ENCODE measurements at places on chromosomes 5 and 9.

- no peak for DNase-seq
Observed at GRCh38 chr5:103526164-103526915, 36.2 kb downstream of the NUDT12 start.

- peak; percentile 58 for DNase-seq
Observed at GRCh38 chr5:56327809-56328208, 94.7 kb upstream of the ANKRD55 start.

DNA sequence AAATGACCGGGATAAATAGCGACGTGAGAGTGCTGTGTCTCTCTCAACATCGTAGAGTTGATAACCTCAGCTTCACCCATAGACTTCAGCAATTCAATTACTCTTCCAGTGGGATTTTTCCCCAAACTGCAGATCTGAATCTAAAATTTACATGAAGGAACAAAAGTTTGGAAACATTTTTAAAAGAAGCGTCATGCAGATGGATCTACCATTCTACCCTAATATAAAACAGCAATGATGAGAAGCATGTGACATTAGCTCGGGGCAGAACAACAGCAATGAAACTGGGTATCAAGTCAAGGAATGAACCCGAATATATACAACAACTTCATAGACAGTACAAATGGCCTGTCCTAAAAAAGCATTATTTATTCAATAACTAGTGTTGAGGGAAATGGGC is 18.8 kb downstream of the GLT6D1 start:
- DNase-seq = no peak

DNA sequence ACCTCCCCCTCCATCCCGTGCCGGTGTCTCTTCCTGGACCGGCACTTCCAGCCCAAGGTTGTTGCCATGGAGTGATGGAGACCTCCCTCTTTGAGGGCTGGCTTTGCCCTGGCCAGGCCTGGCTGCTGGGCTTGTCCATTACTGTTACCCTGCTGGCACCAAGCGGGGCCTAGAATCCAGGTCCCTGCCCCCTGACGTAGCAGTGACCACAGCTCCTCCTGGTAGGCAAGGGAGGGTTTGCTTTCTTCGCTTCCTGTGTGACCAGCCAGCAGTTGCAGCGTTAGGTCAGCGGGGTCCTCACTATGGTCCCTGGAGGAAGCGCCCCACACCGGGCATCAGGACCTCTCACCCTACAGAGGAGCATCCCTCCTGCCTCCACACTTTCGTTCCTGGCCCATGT is 146.7 kb upstream of the COL5A1 start:
- no peak for DNase-seq

- no peak for DNase-seq
Observed at GRCh38 chr9:113612828-113613227, 149.3 kb downstream of the RGS3 start.

DNA sequence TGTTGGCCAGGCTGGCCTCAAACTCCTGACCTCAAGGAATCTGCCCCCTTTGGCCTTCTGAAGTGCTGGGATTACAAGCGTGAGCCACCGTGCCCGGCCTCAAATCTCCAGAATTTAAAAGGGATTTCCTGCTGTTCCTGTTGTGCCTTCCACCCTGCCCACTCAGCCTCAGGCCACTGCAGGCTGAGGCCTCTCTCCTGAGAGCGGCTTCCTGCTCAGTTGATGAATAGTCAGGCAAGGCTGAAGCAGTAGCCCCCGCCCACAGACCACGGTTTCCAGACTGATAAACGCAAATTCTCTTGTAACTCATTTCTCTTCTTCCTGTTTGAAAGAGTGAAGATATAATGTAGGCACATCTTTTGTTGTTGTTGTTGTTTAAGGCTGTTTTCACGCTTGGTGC is 127.0 kb upstream of the PLCXD3 start:
- no peak for DNase-seq

DNA sequence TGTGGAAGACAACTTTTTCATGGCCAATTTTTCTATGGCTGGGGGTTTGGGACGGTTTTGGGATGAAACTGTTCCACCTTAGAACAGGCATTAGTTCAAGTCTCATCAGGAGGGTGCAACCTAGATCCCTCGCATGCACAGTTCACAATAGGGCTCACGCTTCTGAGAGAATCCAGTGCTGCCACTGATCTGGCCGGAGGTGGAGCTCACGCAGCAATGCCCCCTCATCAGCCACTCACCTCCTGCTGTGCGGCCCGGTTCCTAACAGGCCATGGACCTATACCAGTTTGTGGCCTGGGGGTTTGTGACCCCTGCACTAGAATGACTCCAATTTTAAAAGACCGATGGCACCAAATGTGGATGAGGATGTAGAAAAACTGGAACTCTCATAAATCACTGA is 127.2 kb upstream of the IER5L start:
- no peak for DNase-seq

DNA sequence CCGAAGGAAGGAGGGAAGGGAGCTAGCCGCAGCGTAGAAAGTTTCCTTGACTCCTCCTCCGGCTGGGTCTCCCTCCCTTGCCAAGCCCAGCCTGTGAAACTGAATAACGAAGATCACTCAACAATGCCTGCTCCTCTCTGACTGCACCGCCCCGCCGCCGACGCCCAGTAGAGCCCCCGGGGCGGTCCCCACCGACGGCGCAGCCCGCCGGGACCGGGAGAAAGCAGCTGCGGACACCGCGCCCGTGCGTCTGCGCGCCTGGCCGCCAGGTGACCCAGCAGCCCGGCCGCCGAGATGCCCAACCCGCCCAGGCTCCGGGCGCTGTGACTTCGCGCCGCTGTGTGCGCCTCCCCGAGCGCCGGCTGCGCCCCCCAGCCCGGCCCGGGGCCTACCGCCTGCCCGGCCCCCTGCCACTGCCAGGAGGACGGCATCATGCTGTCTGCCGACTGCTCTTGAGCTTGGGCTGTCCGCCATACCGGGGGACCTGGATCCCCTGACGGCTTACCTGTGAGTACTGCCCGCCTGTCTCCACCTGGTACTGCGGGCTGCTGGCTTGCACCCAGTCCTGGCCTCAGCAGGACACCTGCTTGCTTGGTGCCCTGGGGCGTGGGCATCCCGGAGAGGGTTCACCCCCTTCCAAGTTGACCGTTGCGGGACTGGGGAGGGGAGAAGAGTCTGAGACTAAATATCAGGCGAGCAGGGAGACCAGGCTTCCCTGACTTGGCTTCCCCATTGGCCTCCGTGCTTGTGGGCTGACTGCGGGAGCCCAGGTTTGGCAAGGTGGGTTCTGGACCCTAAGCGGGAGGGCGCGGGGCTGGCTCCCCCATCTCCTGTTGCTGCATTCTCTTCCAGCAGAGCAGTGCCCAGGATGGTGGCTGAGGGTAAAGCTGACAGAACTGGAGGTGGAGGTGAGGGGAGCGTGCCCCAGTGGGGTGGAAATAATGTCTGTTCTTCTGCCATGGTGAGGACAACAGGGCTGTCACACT is 26.2 kb upstream of the SPTLC1 start:
- peak; percentile 36 for DNase-seq

DNA sequence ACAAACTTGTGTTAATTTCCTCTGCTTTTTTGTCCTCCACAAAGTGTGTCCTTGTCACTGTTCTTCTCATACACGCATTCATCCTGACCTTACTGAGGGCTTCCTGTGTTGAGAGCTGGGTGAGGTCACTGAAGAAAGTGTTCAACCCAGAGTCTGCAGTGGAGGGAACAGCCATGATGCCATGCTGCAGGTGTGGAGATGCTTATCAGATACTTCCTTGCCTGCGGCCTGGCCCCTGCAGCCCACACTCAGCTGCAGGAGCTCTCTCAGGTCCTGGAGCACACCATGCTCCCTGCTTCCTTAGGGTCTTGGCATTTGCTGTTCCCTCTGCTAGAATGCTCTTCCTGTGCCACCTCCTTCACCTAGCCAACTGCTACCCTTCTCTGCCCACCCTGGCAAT is 108.1 kb upstream of the SPRY4 start:
- no peak for DNase-seq

- DNase-seq = no peak
Observed at GRCh38 chr5:163369776-163370385, 67.5 kb upstream of the CCNG1 start.

DNA sequence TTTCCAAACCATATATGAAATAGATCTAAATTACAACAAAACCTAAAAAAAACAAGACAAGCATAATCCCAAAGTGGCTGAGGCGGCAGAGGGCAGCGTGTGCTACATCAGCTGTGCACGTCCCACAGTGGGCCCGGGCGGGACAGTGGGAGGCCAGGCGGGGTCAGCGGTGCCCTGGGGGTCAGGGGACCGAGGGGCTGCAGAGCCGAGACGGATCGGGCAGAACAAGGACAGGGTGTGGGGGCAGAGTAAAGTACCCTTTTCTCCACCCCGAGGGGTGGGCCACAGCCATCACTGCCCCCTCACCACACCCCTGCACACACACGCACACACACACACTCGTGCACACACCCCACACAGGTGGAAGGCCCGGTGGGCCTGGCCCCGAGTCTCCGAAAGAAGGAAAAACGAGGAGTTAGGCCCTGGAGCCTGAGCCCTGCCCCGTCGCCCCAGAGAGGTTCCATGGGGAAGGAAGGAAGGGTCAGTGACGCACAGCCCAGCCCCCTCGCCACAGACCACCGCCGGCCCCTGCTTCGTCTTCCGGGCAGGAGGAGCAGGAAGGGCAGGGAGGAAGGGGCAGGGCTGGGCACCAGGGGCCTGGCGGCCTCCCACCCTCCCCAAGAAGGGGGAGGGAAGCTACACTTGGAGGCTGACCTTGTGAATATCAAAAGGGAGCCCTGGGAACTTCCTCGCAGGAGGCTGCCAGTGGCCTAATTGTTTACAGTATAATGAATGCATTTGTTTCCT is 49.6 kb upstream of the UBAC1 start:
- DNase-seq = no peak

DNA sequence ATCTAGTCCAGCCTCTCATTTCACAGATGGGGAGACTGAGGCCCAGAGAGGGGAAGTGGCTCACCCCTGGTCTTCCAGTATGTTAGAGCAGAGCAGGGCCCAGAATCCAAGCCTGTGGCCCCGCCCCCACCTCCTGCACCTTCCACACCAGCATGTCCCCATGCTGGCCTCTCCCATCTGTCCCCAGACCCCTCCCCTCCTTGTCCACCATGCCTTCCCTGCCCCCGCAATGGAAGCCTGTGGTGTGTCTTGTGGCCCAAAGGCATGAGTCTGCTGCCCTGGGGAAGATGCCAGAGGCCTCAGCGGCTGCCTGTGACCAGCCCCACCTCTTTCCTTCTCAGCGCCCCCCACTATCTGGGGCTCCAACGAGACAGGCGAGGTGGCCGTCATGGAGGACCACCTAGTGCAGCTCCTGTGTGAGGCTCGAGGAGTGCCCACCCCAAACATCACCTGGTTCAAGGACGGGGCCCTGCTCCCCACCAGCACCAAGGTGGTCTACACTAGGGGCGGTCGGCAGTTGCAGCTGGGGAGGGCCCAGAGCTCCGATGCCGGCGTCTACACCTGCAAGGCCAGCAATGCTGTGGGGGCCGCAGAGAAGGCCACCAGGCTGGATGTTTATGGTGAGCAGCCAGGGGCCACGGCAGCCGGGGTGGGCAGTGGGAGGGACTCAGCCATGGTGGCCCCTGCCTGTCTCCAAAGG is 87.2 kb downstream of the HMCN2 start:
- no peak for DNase-seq

DNA sequence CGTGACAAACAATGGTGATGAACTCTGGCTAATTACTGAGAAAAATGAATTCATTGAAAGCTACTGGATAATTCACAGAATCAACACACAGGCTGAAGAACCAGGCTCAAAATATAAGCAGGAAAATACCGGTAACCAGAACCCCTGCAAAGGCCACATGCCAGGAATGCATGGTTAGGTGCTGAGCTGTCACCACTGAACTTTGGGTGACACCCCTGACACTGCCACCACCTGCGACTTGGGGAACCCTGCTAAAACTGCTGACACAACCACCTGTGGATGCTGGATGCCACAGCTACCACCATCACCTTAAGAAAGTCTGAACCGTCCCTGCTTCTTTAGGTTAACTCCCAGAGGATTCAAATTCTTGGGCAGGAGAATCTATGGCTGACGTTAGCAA is 72.0 kb upstream of the NR4A3 start:
- no peak for DNase-seq

- DNase-seq = peak; percentile 13
Observed at GRCh38 chr5:472076-472655, 29.2 kb downstream of the EXOC3 start.

DNA sequence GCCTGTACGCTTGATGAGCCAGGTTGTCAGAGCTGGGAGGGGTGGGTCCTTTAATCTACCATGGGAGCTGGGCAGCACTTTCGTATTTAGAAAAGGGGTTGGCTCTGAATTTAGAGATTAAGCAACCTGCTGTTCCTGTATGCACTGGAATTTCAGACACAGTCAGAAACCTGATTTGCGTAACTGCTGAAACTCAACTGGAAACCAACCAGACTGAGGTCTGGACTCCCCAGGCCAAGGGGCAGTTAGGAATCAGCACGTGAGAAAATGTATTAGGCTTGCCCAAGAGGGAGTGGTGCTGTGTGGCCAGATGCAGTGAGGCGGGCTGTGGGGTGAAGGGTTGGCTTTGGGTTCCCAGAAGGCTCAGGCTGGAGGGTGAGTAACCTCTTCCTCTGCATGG is 235.0 kb downstream of the GOLPH3 start:
- peak; percentile 13 for DNase-seq

- no peak for DNase-seq
Observed at GRCh38 chr5:118450554-118451332, 537.6 kb downstream of the DTWD2 start.

- DNase-seq = no peak
Observed at GRCh38 chr5:159057996-159058395, 41.7 kb downstream of the EBF1 start.

GRCh38 chr9:117488659-117489058 is 73.8 kb upstream of the ASTN2 start:
- DNase-seq = no peak

- peak; percentile 43 for DNase-seq
Observed at GRCh38 chr9:806285-807156, 35.0 kb upstream of the DMRT1 start.

- DNase-seq = no peak
Observed at GRCh38 chr9:84796404-84796803, 126.9 kb downstream of the NTRK2 start.

- DNase-seq = peak; percentile 76
Observed at GRCh38 chr5:58462154-58462553, 2.3 kb upstream of the PLK2 start.

DNA sequence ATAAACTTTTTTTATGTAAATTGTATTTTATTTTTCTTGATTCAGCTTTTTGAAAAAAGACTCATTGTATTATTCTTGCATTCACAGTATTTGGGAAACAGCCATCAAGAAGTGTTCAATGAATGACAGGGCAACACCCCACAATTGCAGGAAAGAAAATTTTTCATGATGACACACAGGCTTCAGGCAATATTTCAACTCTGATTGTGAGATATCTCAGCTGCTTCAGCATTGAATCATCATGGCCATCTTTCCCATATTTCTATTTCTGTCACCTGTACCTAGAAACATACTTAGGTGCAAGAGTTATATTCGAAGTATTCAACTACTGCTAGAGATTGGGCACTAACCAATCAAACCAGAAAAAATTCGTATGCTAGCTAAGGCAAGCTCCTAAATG is 446.0 kb downstream of the ISL1 start:
- no peak for DNase-seq

GRCh38 chr9:136685216-136685615 is 2.0 kb downstream of the AGPAT2 start:
- DNase-seq = no peak
